ENCODE measurements at places on chromosomes 3 and 15. TPM values are rescaled to one million over a fixed set of nuclear protein-coding genes. Genes with fewer than 3 reads are reported as not detected.

The C3orf49 gene
- polyA plus RNA-seq, result 0.21 TPM

The LRRC15 gene
- not detected for polyA plus RNA-seq

The C3orf20 gene
- polyA plus RNA-seq, result 0.56 TPM

The SPINT1 gene
- 11.7 TPM for polyA plus RNA-seq

The IVD gene
- polyA plus RNA-seq, result 51.3 TPM

The AGTR1 gene
- polyA plus RNA-seq, result not detected

The CPLX3 gene
- polyA plus RNA-seq, result not detected

The GMNC gene
- polyA plus RNA-seq, result not detected

The MKRN2OS gene
- polyA plus RNA-seq, result 0.15 TPM

The STX19 gene
- 0.15 TPM for polyA plus RNA-seq

The CFAP100 gene
- not detected for polyA plus RNA-seq

The ZPLD1 gene
- polyA plus RNA-seq, result not detected

The GPR156 gene
- polyA plus RNA-seq, result not detected

The GOLGA6L9 gene
- polyA plus RNA-seq, result 0.96 TPM

Measured in GM12878 (cell line).